Esophagus squamous epithelium (tissue), 5 donors: ENCODE measurements at places on chromosomes 1 and 21. TPM values are rescaled to one million over a fixed set of nuclear protein-coding genes. Genes with fewer than 3 reads are reported as not detected.

SLC45A1 gene
- total RNA-seq: 3.4 TPM

RCSD1 gene
- total RNA-seq: 17.7 TPM

CFHR5 gene
- not detected for total RNA-seq

AMPD1 gene
- 0.32 TPM for total RNA-seq

C8B gene
- not detected for total RNA-seq

LCE1A gene
- not detected for total RNA-seq

CEP85 gene
- 13.7 TPM for total RNA-seq

SAMD11 gene
- 0.57 TPM for total RNA-seq

DNASE2B gene
- not detected for total RNA-seq

CAMK2N1 gene
- total RNA-seq: 12.8 TPM

BCAR3 gene
- total RNA-seq: 17.5 TPM

RHBG gene
- 1.6 TPM for total RNA-seq

CC2D1B gene
- 21.2 TPM for total RNA-seq

CDK18 gene
- total RNA-seq: 7.0 TPM

SGIP1 gene
- total RNA-seq: not detected

MEGF6 gene
- 12.0 TPM for total RNA-seq

FABP3 gene
- total RNA-seq: not detected

ATP6V1G3 gene
- not detected for total RNA-seq

KCNJ6 gene
- total RNA-seq: not detected

PLA2G5 gene
- total RNA-seq: 6.7 TPM

NEXN gene
- total RNA-seq: 11.1 TPM

C4BPA gene
- total RNA-seq: not detected

LRRC3 gene
- total RNA-seq: 0.57 TPM

TMEM82 gene
- not detected for total RNA-seq

TNFRSF18 gene
- 3.2 TPM for total RNA-seq

CFAP74 gene
- total RNA-seq: not detected

KCNE2 gene
- total RNA-seq: not detected

ATP1A4 gene
- total RNA-seq: not detected

EGLN1 gene
- total RNA-seq: 21.8 TPM

STUM gene
- total RNA-seq: 0.15 TPM

GJA8 gene
- not detected for total RNA-seq

TMIGD3 gene
- total RNA-seq: 2.9 TPM

DSCAM gene
- total RNA-seq: 0.06 TPM

DCST1 gene
- not detected for total RNA-seq

FRRS1 gene
- total RNA-seq: 23.8 TPM

SERINC2 gene
- 91.2 TPM for total RNA-seq

FOXO6 gene
- total RNA-seq: 0.18 TPM

DENND2D gene
- total RNA-seq: 55.3 TPM

CELA2A gene
- total RNA-seq: not detected

LRRC42 gene
- 22.5 TPM for total RNA-seq

CFHR3 gene
- not detected for total RNA-seq

NBPF20 gene
- 0.34 TPM for total RNA-seq

PPM1J gene
- 2.7 TPM for total RNA-seq

TMEM200B gene
- 5.3 TPM for total RNA-seq
